ENCODE measurements at places on chromosomes 1 and 21.

DNA sequence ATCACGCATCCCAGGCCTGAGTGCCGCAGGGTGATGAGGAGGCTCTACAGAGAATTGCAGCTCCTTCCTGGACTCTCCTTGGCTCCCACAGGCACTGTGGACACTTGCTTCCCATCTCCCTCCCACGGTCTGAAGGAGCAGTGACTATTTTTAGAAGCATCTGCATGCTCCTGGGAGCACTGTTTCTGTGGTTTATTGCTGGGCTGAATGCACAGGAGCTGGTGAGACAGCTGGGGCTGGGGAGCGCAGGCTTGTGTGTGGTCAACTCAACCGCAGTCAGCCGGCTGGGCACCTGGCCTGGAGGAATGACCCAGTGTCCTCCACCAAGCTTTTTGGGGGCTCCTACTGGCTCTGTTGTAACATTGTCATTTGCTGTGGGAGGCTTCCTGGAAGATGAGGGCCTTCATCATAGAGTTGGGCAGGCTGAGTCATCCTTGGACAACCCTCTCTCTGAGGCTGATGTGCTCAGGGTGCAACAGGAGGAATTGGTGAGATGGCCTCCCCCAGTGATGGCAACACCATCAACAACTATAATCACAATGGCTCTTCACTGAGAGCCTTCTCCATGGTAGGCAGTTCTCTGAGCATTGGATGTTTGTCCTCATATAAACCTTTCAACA lies 1.7 kb downstream of the NFASC start:
- no peak for DNase-seq

DNA sequence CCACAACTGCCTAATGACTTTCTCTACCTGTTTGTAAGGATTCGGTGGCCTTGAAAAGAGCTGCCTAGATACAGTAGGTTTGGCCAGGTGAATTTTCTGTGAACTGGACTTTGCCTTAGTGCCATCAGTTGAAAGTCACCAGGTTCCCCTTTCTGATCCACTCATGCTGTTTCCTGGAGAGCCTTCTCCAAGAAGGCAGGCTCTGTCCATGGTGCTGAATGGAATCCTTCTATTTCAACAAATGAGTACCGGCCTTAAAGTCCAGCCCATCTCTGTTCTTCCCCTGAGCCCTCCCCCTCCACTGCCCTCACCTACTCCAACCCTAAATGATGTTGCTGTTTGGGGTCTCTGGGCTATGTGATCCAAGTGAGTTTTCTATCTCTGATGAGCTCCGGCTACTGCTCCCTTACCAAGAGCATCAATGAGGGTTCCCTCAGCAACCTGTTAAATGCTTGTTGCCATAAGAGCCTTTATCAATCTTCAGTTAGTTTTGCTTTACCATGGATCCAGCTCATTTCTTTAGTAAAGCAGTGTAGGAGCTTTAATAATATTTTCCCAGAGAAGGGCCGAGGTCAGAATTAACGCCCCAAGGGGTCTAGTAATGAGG lies 500.4 kb downstream of the PTPRU start:
- no peak for DNase-seq

DNA sequence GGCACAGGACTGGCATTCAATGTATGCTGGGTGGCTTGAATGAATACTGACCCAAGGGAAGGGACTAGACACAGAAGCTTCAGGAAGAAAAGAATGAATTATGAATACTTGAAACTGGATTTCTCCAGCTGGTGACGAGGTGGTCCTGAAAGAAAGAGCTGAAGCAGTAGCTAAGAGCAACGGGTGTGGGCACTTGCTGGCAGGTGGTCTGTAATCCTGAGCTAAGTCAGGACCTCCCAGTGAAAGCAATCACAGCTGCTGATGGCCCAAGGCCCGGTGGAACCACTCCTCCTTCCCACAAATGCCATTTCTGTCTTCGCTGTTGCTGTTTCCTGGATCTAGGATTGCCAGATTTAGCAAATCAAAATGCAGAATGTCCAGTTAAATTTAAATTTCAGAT lies 47.0 kb downstream of the NEK2 start:
- DNase-seq, result no peak

- no peak for DNase-seq
Measured at GRCh38 chr1:12447849-12448312, 170.1 kb downstream of the DHRS3 start.

DNA sequence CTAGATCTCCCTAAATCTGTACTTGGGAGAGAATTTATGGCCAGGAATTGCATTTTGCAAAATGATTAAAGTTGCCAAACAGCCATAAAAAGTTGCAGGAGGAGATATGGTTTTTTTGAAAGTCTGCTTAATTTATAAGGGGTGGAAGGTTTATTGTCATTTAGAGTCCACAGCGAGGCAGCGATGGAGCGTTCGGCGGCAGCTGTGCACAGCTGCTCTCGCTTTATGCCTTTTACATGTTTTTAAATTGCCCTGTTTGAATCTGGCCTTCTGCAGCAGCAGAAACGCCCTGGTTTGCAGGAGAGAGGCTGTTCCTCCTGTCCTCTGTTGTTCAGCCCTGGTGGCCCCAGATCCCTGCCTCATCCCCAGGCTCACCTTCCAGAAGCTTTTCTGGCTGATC lies 144.9 kb upstream of the POU3F1 start:
- DNase-seq, result no peak

- no peak for DNase-seq
Measured at GRCh38 chr1:29855561-29856160, 619.3 kb downstream of the PTPRU start.

- DNase-seq, result no peak
Measured at GRCh38 chr21:30336596-30336995, 898 bp downstream of the KRTAP27-1 start.

DNA sequence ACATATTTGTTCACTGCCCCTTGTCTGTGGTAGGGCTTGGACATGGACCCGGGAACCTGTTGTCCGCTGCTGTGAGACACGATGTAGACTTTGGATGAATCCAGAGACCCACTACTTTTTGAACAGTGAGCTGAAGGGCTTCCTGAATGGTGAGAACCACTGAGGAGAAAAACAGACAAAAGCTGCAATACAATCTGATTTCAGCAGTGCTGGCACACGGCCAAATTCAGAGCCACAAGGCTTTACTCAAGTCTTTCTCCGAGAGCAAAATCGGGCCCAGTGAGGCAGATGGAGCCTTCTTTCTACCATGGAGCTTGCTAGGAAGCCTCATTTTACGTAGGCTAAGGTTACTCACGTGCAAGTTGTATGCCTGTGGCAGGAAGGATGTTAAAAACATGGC lies 197.6 kb downstream of the SIPA1L2 start:
- DNase-seq, result no peak

GRCh38 chr1:63668298-63668697 lies 75.1 kb downstream of the PGM1 start:
- no peak for DNase-seq

GRCh38 chr21:25573409-25574206 lies 33.7 kb downstream of the MRPL39 start:
- peak; percentile 74 for DNase-seq

DNA sequence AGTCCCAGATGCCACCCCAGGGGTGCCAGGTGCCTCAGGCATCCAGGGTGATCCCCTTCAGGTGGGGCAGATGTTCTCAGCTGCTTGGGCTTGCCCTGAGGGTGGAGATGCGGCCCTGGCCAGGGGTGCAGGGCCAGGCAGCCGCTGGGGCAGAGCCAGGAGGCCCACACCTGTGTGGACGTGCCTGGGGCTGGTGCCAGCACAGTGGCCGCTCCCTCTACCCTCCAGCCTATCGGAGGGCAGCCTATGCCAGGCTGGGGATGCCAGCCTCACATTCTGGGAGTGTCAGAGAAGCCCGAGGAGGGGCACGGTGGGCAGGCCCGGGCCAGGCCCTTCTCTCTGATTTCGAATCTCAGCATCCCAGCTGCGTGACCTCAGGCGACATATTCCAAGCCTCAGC lies 96.5 kb upstream of the WNT4 start:
- DNase-seq, result no peak

GRCh38 chr1:20319456-20320220 lies 29.0 kb downstream of the VWA5B1 start:
- DNase-seq, result no peak

DNA sequence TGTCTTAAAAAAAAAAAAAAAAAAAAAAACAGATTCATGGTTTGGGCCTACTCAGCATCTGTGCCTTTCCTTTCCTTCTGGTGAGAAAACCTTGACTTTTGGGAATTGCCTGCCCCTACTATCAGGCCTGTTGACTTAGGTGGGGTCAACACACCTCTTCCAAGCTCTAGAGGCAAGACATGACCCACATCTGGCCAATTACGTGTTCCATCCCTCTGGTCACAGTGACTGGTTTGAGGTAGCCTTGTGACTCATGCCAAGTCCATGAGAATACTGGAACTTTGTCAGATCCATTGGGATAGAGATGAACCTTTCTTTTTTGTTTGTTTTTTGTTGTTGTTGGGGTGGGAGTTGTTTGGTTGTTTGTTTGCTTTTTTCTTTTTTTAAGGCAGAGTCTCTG lies 37.3 kb upstream of the KHDRBS1 start:
- DNase-seq, result no peak

- DNase-seq, result no peak
Measured at GRCh38 chr1:46396441-46397398, 2.6 kb downstream of the FAAH start.

- peak; percentile 81 for DNase-seq
Measured at GRCh38 chr21:45973475-45974072, 8.0 kb upstream of the COL6A1 start.

- no peak for DNase-seq
Measured at GRCh38 chr21:31938330-31939301, 65.8 kb downstream of the HUNK start.

- no peak for DNase-seq
Measured at GRCh38 chr1:83531521-83532309, 467.2 kb downstream of the TTLL7 start.

DNA sequence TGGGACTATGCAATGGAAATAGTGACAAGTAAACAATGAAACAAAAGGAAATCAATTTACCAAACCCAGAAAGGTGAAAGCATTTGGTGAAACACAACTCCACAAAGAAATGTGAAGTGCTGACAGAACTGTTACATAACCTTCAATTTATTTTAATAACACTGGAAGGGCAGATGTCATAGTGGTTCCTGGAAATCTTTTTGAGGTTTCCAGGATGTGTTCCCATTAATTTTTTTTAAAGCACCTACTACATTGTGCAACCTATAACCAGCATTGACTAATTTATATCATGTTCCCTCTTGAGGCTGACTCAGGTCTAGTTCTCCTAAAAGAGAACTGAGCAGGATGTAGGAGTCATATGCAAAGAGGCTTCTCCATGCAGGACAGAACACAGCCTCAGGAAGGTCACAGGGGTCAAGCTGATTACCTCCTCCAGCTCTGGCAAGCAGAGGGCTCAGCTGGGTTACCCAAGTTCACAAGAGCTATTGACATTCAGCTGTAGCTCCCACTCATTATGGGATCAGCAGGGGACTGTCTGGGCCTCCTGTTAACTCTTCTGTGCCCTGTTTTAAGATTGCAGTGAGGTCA lies 157.1 kb upstream of the NRIP1 start:
- DNase-seq, result no peak

- DNase-seq, result peak; percentile 67
Measured at GRCh38 chr1:28580722-28581530, 11.1 kb upstream of the RAB42 start.

GRCh38 chr1:226676381-226676780 lies 62.7 kb downstream of the ITPKB start:
- peak; percentile 33 for DNase-seq

DNA sequence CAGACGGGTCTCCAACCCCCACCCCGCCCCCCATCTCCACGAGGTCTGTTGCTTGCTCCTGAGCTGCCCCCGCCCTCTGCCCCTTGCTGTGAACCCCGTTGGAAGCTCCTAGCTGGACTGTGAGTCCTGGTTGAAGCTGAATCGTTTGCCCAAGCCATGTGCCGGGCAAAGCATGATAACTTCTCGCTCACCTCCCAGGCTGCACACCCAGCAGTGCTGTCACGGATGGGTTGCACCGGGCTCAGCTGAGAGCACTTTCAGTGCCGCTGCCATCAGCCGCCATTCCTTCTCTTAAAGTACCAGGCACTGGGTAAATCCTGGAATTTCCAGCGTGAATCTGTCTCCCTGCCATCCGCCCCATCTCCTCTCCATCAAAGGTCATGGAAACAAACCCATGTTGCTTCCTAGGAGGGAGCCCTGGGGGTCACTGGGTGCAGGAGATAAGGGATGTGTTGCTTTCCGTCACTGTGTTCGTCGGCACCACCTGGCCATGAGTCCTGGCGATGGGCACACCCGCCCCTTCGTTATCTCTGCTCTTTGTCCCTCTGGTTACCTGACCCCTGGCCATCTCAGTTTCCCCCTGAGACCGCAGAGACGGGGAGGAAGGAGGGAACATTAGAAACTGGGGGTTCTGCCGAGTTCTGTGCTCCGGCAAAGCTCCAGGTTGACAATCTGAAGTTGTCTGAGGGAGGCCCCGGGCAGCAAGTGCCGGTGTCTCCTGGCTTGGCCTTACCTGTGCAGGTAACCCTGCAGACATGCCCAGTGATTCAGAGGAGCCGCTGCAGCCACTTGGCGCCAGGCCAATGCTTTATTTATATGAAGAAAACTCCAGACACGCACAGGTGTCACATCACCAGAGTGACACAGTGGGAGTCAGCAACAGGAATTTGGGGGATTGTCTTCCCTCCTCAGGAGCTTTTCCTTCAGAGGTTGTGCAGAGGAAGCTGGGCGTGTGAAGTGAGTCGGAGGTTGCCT lies 2.7 kb downstream of the PDE9A start:
- no peak for DNase-seq

DNA sequence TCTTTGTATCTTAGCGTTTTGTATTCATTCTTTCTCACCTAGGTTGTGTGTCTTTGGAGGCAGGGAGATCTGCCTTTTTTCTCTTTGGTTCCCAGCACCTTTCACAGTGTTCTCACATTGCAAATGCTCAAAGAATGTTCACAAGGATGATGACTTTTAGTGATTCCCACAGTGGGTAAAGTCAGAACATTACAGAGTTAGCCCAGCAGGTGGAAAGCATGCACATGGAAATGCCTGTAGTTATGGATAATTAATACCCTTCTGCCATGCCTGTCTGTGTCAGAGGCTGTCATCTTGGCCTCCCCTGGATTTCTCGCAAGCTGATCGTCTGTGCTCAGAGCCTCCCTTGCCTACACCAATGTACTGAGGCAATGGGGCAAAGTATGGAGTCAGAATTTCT lies 458.9 kb downstream of the LMO4 start:
- DNase-seq, result no peak

DNA sequence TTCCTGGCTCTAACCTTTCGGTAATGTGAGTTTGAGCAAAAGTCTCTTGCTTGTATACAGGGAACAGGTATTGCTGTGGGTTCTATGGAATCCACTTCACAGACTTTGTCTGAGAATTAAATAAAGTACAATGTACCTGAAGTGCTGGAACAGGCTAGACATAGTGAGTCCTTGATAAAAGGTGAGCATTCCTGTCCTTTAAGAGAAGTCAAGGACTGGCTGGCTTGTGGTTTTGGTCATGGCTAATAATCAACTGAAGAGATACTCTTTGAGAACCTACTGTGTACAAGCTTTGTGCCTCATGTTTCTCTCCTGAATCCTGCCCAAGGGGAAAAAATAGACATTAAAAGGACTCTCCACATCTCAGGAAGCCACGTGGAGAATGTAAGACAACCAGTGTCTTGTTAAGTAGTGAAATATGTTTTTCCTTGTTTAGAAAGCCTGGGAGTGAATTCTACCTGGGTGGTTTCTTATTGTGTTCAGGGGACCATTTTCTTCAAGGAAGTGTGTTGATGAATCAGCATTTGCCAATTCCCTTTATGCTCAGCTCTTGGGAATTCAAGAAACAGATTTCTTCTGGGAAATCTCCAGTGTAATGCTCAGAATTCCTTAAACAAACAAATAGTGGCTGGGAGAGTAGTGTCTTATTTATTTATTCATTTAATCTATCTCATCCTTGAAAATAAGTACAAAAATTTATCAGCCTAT lies 55.2 kb upstream of the PLD5 start:
- DNase-seq, result no peak

- no peak for DNase-seq
Measured at GRCh38 chr1:70778056-70778762, 269.4 kb downstream of the PTGER3 start.

Measured in CD4-positive, alpha-beta T cell treated with Interleukin-12 subunit alpha and Interleukin-12 subunit beta, for 1 hour (primary cell).